ENCODE measurements at places on chromosomes 5 and 9.

DNA sequence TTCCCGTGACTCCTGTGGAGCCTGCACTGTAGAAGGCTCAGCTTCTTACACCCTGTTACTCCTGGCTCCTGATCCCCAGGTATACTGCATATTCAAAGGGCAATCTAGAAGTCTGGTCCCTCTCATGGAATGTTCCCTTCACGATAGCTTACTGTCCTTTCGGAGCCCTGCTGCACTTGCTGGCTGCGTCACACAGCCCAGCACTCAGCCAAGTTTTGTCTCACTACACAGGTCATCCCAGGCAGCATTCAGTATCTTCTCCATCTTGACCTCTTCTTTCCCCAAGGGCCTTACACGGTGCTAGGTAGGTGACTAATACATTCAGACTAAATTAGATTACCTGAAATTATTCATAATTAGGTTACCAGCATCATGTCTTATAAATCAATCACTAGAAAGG, 123.7 kb downstream of the WDR41 start:
- no peak for DNase-seq

DNA sequence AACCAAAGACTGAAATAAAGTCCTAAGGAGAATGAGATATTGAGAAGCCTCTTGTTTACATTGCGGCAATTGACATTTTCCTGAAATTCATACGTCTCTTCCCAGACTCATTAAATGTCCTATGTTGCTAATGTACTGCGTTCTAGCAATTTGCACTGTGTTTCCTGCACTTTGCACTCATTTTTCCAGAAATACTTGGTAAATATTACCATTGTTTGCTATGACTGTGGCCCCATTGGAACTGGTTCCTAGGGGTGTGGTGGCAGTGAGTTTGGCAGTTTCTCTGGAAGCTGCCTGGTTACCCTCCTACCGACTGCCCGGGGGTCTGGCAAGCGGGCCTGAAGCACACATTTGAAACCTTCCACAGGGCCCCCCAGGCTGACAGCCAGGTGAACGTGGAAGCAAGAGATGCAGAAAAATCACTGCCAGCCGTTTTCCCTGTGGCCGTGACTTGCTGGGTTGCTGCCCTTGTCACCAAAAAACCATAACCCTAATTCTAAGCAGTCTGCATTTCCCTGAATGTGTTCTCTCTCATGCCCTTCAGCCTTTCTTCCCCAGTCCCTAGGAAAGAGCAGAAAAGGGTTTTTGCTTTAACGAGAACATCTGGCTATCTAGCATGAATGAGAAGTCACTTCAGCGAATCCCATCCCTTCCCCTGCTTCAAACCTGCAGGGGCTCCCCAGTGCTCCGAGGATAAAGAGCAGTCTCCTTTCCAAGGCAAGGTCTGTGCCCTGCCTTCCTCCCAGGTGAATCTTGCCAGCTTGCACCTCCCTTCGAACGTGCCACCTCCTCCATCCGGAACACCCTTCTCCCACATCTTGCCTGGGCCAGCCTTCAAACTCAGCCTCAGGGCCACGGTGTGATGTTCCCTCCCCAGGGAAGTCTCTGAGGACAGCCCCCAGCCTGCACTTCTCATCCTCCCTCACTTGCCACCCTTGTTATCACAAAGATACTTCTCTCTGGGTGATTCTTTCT, 84.2 kb downstream of the AK8 start:
- no peak for DNase-seq

GRCh38 chr5:40033009-40033408, 608.2 kb upstream of the DAB2 start:
- DNase-seq, result no peak

GRCh38 chr5:166436872-166437271, 1854.6 kb upstream of the WWC1 start:
- DNase-seq, result peak; percentile 66

- no peak for DNase-seq
Observed at GRCh38 chr9:114410910-114411309, 23.1 kb upstream of the AKNA start.

DNA sequence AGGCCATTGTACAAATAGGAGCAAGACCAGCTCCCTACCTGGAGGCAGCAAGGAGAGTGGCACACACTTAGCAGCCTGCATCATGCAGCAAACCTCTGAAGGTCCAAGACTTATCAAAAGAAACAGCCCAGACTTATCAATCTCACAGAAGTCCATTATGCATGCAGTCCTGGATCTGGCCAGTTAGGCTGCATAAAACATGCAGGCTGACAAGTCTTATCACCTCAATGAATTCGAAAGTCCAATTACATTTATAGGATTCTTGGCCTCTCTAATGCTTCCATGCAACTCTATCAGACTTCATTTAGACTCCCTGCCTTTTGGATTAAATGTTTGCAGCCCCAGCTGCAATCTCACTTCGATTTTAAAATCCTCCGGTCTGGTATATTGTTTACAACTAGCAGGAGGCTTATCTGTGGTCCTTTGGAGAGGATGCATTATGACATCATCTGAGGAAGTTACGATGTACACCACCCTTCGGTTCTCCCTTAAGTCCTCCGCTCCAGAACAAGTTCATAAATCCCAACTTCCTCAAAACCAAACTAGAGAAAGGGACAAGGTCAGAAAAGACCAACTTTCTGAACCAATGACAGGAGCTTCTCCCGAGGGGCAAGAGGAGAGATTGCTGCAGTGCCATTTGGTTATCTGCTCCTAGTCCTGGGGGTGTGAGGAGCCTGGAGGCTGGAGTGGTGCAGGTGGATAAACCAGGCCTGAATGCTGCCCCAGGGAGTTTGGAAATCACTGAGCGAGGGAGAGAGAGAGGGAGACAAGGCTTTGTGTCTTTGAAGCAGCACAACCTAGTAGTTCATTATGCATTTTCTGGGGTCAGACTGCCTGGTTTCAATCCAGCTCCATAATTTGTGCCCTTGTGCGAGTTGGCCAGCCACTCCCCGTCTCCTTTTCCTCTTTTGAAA, 313.9 kb downstream of the TLE1 start:
- DNase-seq, result no peak

DNA sequence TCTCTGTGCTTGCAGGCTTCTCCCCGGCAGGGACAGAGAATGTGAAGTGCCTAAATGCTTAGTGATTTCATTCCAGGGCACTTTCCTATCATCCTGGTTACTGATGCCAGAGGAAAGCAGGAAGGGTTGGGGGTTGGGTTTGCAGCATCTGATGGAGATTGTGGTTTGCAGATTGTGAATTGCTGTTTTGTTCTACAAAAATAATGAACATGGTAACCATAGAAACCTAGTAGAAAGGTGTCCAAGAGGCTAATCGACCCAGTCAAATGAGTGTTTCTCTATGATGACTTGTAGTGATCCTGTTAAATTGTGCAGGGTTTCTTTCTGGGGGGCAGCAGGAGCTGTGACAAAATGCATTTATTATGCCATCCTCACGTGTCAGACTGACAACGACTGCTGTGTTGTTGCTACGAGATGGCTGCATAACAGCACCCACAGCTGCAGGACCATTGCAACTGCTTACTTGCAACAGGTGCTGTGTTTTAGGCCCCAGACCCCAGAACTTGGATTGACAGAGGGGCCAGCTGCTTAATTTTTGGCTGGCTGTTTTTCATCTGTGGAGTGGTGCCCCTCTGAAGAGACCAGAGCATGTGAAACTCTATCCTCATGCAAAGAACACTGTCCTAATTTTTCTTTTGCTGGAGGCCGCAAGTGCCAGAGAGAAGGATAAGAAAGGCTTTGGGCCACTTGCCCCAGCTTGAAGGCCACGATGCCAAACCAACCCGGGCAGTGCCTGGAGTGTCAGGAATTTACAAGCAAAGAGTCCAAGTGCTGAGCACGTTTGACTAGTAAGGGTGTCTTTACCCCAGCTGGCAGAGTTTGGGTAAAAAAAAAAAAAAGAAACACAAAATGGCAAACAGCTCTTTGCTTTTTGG, 397.8 kb downstream of the GADD45G start:
- DNase-seq, result no peak

GRCh38 chr5:6181147-6181729, 197.1 kb downstream of the MED10 start:
- DNase-seq, result no peak

DNA sequence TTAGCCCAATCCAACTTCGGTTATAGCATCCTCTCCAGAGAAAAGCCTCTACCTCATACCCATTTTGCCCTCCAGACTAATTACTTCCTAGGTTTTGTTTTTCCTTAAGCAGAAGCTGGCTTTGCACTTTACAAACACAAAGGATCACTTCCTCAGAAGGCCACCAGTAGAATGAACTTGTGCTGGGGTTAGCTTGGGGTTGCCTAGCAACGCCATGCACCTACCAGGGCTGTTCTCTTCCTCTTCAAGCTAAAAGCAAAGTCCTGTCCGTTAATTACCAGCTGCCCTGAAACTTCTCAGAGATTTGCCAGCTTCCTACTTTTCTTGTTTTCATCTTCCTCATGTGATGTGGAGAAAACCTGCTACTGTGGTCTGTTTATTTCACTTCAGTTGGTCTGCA, 132.0 kb upstream of the WWC1 start:
- no peak for DNase-seq
